ENCODE measurements at places on chromosomes 6 and 20. TPM values are rescaled to one million over a fixed set of nuclear protein-coding genes. Genes with fewer than 3 reads are reported as not detected.

The RBM38 gene
- 12.7 TPM for total RNA-seq

The TTLL9 gene
- total RNA-seq, result 0.52 TPM

The DCDC2 gene
- 20.8 TPM for total RNA-seq

The LRFN2 gene
- total RNA-seq, result 0.33 TPM

The FGD2 gene
- total RNA-seq, result 10.1 TPM

The TEAD3 gene
- total RNA-seq, result 6.5 TPM

The BANF2 gene
- 4.0 TPM for total RNA-seq

The FABP7 gene
- total RNA-seq, result not detected

The LMBRD1 gene
- total RNA-seq, result 55.3 TPM

GRCh38 chr6:166745801-166746668, 119.0 kb upstream of the RPS6KA2 start:
- no peak overlapping the region for H3K27ac ChIP-seq
- no peak for DNase-seq
- no peak overlapping the region for H3K4me3 ChIP-seq
- H3K4me1 ChIP-seq, result no peaks in the 10 kb centered on the region
- no peaks in the 10 kb centered on the region for H3K36me3 ChIP-seq

DNA sequence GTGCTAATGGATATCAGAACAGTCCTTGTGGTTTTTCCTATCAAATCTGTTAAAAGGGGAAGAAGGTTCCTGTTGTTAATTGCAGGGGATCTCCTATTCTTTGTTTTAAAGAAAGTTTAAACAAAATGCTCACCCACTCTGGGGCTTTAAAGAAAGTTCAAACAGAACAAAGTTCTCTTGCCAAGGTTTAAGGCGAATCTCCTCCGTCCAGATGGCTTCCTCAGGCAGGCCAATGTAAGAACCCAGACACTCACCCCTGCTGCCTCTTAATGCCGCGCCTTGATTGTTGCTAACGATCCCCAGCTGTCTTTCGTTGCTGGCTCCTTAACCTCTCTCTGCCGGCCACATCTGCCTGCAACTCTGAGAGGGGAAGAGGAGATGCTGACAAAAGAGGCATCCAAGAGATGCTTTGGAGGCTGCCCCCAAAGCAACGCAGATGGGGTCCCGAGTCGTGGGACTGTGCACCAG, 235.0 kb upstream of the PRDM1 start:
- DNase-seq, result no peak
- H3K4me3 ChIP-seq, result no peak overlapping the region
- H3K27ac ChIP-seq, result no peak overlapping the region
- no peaks in the 10 kb centered on the region for H3K27me3 ChIP-seq
- H3K4me1 ChIP-seq, result no peaks in the 10 kb centered on the region

DNA sequence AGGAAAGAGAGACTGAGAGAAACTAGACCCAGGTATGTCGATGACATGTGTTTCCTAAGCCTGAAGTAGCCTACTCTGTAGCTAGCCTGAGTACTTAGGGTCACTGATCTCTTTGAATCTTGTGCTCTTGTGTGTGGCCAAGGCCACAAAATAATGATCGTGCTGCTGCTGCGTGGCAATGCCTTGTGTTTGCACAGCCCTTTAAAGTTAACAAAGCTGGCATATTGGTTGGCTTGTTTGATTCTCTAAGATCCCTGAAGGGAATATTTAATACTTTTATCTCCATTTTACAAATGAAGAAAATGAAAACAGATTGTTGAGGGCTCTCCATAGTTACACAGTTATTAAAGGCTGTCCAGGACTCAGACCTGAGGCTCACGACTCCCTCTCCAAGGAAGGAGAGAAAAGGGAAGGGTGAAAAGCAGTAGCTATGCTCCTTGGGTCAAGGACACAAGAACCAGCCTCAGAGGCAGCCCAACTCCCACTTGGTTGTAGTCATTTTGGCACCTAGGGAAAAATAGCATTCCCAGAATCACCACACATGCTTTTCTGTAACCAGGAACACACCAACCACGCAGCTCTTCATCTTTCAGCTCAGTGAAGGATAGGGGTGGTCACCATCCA, 130.7 kb downstream of the LRFN2 start:
- H3K36me3 ChIP-seq, result no peaks in the 10 kb centered on the region
- H3K4me3 ChIP-seq, result no peak overlapping the region
- H3K27ac ChIP-seq, result peak overlapping the region; percentile 33
- H3K27me3 ChIP-seq, result no peaks in the 10 kb centered on the region

- H3K4me3 ChIP-seq, result no peak within 1 kb of the TSS
- H3K27me3 ChIP-seq, result no peaks in the 10 kb centered on the region
- peak within 1 kb of the TSS; percentile 9 for H3K27ac ChIP-seq
- peak; percentile 86 for DNase-seq
Observed at GRCh38 chr20:49982346-49983122, at the start of gene SNAI1. SNAI1 (plus strand) TSS chr20:49982980; CDS start chr20:49983060, 80 bp downstream.

DNA sequence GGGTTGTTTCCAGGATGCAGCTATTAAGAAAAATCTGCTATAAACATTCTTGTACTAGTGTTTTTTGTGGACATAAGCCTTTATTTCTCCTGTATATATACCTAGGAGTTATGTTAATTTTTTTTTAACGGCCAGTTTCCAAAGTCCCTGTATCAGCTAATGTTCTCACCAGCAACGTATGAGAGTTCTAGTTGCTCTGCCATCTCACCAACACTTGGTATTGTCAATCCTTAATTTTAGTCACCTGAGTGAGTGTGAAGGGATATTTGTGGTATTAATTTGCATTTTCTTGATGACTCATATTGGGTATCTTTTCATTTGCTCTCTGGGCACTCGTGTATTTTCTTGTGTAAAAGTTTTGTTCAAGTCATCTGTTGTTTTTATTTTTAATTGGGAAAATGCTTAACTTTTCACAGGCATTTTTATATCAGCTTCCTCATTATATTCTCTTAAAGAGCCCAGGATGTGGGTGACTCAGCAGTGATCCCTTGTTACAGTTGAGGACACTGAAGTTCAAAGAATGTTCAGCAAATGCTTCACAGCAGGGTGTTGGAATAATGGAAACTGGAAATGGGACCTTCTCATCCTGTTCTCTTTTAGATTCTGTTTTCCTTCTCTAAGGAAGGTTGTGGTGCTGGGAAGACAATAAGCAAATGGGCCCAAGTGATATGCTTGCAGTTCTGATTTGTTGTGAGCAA, 211.7 kb upstream of the PRND start:
- no peaks in the 10 kb centered on the region for H3K36me3 ChIP-seq
- H3K4me3 ChIP-seq, result no peak overlapping the region
- no peak overlapping the region for H3K27ac ChIP-seq
- no peaks in the 10 kb centered on the region for H3K4me1 ChIP-seq

DNA sequence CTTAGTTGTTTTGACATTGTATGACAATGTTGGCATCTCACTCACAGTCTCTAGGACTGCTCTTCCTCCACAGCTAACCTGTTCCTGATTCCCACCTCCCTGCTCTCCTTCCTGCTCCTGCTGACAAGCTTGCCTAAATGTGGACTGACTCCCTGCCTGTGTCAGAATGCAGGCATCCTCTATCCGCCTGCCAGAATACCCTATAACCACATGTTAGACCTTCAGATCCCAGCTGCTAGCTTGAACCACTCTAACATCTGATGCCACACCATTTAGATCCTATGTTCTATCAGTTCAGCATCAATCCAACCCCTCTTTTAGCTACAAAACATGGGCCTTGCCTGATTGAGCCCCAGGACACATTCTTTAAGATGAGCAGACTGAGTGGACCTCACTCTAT, 12.2 kb downstream of the FILIP1 start:
- no peaks in the 10 kb centered on the region for H3K27me3 ChIP-seq
- H3K27ac ChIP-seq, result no peak overlapping the region
- H3K4me3 ChIP-seq, result no peak overlapping the region
- no peaks in the 10 kb centered on the region for H3K36me3 ChIP-seq
- no peak for DNase-seq

DNA sequence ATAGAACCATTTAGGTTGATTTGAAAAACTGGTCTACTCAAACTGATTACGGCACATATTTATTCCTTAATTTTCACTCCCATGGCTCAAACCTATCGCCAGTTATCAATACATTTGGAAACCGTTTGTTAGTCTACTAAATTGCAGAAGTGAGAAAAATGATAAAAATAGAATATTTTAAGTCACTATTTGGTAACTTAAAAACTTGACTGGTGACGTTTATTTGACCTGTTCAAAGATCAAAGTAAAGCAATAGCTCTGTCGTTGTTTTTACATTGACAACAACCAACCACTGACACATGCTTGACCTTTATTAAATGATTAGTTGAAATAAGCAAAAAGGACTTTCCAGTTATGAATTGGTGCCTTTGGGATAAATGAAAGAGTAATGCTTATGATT, 402.9 kb upstream of the MAP3K7 start:
- H3K36me3 ChIP-seq, result no peaks in the 10 kb centered on the region
- no peak for DNase-seq
- no peaks in the 10 kb centered on the region for H3K27me3 ChIP-seq
- H3K4me3 ChIP-seq, result no peak overlapping the region
- H3K4me1 ChIP-seq, result no peaks in the 10 kb centered on the region
- no peak overlapping the region for H3K27ac ChIP-seq

- H3K36me3 ChIP-seq, result no peaks in the 10 kb centered on the region
- H3K4me3 ChIP-seq, result no peak overlapping the region
- H3K27ac ChIP-seq, result no peak overlapping the region
- H3K4me1 ChIP-seq, result no peaks in the 10 kb centered on the region
- no peak for DNase-seq
Observed at GRCh38 chr6:4516206-4516605, 260.0 kb upstream of the CDYL start.

GRCh38 chr6:106539936-106540335, 89.4 kb downstream of the RTN4IP1 start:
- no peak overlapping the region for H3K27ac ChIP-seq
- no peak overlapping the region for H3K4me3 ChIP-seq
- DNase-seq, result no peak
- H3K27me3 ChIP-seq, result no peaks in the 10 kb centered on the region
- H3K36me3 ChIP-seq, result no peaks in the 10 kb centered on the region

DNA sequence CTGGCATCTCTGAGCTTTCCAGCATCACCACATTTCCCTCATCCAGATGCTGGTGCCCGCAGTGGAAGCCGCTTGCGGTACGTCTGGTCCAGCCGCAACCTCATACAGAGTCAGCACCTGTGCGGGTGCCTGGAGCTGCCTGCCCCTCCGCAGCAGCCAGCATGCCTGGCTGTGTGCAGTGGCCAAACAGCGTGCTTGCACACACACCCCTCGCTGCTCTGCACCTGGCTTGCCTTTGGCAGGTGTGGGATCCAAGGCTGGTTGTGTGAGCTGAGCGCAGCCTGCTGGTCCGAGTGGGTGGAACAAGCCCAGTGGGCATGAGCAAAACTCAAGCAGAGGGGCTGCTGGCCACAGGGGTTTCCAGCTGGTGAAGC, 3.1 kb upstream of the HINT3 start:
- H3K4me1 ChIP-seq, result peaks cover 15% of the 10 kb centered on the region
- H3K4me3 ChIP-seq, result no peak overlapping the region
- H3K27me3 ChIP-seq, result no peaks in the 10 kb centered on the region
- peak; percentile 73 for DNase-seq

GRCh38 chr6:22003287-22003686, 293.5 kb downstream of the PRL start:
- no peak for DNase-seq
- H3K4me1 ChIP-seq, result no peaks in the 10 kb centered on the region
- no peak overlapping the region for H3K4me3 ChIP-seq
- H3K27ac ChIP-seq, result no peak overlapping the region

DNA sequence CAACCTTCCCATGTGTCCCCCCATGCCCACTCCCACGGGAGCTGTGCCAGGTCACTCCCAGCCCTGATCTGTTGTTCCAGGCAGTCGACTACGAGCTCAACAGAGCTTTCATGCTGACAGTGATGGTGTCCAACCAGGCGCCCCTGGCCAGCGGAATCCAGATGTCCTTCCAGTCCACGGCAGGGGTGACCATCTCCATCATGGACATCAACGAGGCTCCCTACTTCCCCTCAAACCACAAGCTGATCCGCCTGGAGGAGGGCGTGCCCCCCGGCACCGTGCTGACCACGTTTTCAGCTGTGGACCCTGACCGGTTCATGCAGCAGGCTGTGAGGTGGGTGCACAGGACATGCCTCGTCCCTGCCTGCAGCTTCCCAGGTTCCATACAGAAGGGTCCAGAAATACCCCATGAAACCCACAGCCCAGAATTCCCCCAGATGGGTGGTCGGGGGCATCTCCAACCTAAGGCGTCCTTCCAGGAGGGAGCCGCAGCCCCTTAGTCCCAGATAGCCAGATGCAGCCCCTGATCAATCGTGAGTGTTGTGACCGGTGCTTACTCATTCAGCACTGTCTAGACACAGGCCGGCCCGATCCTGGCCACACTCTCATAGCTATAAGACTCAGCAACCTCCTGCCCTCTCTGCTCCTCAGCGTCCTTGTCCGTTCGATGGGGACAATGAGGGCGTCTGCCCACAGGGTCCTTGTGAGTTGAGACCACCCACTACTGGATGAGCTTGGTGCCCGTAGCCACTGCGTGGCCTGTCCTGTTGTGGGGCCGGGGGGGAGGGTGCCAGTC, 142.1 kb downstream of the TAF4 start:
- no peak overlapping the region for H3K27ac ChIP-seq
- no peaks in the 10 kb centered on the region for H3K4me1 ChIP-seq
- H3K27me3 ChIP-seq, result no peaks in the 10 kb centered on the region
- H3K4me3 ChIP-seq, result no peak overlapping the region
- no peak for DNase-seq
- H3K36me3 ChIP-seq, result no peaks in the 10 kb centered on the region

GRCh38 chr20:55269913-55270312, 735.4 kb downstream of the CBLN4 start:
- no peaks in the 10 kb centered on the region for H3K4me1 ChIP-seq
- no peak overlapping the region for H3K27ac ChIP-seq
- DNase-seq, result no peak
- H3K36me3 ChIP-seq, result no peaks in the 10 kb centered on the region
